Stomach (tissue), 19 donors: ENCODE measurements at places on chromosomes 1 and 21. TPM values are rescaled to one million over a fixed set of nuclear protein-coding genes. Genes with fewer than 3 reads are reported as not detected.

The RNU1-1 gene
- not detected for polyA plus RNA-seq

The IL19 gene
- polyA plus RNA-seq: 3.1 TPM

The BSND gene
- not detected for polyA plus RNA-seq

The ITPKB gene
- polyA plus RNA-seq: 3.8 TPM

The TENT5C gene
- 6.0 TPM for polyA plus RNA-seq

The MYBPH gene
- polyA plus RNA-seq: 0.05 TPM

The LCA5L gene
- 0.93 TPM for polyA plus RNA-seq
